ENCODE measurements at places on chromosomes 5 and 9.

- DNase-seq: no peak
Measured at GRCh38 chr5:146799671-146800070, 78.9 kb downstream of the PPP2R2B start.

DNA sequence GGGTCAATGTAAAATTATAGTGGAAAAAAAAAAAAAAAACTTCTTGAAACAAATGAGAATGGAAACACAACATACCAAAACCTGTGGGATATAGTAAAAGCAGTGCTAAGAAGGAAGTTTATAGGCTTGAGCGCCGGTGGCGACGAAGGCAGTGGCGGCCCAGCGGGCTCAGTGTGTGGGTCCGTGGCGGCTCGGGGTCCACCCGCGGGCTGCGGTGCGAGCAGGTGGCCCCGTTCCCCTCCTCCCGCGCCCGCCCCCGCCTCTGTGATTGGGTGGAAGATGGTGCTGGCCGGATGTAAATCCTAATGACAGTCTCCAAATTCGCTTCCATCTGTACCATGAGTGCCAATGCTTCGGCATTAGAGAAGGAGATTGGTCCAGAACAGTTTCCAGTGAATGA lies 57.5 kb upstream of the TLX3 start:
- DNase-seq: no peak

DNA sequence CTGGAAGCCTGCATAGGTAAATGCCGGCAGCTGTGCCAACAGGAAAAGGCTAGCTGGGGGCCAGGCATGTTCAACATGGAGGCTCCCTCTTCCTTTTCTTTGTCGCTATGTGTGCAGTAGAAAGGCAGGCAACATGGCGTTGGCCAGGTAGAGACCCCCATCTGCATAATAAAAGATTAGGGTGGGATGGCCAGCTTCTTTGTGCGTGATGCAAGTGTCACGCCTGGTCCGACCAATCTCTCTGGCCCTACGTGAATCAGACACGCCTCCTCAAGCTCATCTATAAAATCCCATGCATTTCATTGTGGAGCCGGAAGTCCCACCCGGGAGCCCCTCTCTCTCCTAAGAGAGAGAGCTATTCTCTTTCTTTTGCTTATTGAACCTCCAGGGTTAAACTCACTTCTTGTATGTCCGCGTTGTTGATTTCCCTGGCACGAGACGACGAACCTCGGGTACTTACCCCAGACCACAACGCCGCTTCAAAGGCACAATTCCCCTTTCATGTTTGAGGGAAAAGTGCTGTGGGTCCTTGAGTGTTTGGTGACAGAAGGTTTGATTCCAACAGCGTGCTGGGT lies 25.0 kb upstream of the C5orf47 start:
- DNase-seq: peak; percentile 28

- no peak for DNase-seq
Measured at GRCh38 chr9:136956604-136957003, 4.5 kb downstream of the LCN12 start.

DNA sequence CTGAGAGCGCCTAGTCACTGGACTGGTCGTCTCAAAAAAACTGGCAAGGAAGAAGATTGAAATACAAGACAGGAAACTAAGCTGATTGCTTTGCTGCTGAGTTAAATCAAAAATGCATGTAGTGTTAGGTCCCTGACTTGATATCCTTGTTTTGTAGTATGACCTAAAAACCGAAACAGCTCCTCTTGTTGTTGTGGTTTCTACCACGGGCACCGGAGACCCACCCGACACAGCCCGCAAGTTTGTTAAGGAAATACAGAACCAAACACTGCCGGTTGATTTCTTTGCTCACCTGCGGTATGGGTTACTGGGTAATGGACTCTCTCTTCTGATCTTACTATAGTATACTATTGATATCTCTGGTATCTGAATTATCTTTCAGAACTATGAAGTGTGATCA lies 4.3 kb downstream of the MTRR start:
- no peak for DNase-seq

- peak; percentile 30 for DNase-seq
Measured at GRCh38 chr9:135478829-135479468, 633 bp upstream of the PPP1R26 start.

DNA sequence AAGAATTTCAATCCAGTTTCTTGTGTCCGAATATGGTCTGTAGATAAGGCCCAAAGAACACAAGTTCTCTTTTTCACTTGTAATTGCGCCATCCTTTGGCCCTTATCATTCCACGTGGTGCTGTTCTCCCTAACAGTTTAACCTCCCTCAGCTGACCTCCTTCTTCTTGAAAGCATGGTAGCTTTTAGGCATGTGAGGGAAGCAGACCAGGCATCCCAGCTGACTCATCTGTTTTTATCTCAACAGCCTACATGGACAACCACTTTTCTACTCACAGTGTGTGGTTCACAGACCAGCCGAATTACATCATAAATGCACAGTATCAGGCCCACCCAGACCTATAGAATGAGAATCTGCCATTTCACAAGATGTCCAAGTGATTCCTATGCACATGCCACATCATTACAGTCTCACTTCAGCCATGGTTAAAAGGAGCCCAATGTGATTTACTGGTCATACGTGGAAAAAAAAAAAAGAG lies 26.9 kb upstream of the PLIN2 start:
- no peak for DNase-seq

- no peak for DNase-seq
Measured at GRCh38 chr5:10581867-10582511, 18.1 kb downstream of the ANKRD33B start.

DNA sequence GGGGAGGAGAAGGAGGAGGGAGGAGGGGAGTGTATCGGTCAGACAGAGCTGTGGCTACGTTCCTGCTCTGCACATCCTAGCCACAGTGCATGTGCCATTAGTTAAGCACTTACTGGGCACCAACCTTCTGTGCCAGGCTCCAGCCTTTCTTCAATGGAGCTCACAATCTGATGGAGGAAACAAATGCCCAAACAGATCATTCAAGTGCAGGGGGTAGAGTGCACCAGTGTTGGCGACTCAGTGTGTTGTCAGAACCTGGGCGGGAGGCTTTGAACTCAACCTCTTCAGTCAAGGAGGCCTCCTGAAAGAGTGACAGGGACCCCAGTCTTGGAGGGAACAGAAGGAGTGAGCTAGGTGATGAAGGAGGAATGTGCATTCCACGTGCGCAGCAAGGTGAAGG lies 51.9 kb upstream of the SHB start:
- DNase-seq: no peak

- DNase-seq: no peak
Measured at GRCh38 chr5:32004404-32004803, 169.7 kb downstream of the GOLPH3 start.

- no peak for DNase-seq
Measured at GRCh38 chr5:1182633-1183423, 18.6 kb upstream of the SLC6A19 start.

GRCh38 chr5:135589152-135589551 lies 10.4 kb upstream of the CXCL14 start:
- DNase-seq: no peak

DNA sequence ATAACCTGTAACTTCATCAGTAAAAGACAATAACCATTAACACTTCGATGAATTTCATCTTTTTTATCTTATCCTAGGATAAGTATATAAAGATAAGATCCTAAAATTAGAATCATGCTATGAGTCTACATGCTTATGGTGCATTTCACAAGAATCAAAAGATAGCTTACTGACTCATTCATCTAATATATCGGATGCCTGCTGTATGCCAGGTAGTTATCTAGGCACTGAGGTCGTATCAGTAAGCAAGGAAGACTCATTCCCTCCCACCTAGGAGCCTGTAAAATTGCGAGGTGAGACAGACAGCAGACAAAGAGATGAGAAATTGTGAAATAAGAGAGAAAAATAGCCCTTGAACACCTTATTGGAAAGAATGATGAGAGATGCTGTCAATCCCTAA lies 240.6 kb upstream of the ADAMTSL1 start:
- DNase-seq: no peak

- no peak for DNase-seq
Measured at GRCh38 chr5:177523711-177524538, 7.2 kb upstream of the DDX41 start.

DNA sequence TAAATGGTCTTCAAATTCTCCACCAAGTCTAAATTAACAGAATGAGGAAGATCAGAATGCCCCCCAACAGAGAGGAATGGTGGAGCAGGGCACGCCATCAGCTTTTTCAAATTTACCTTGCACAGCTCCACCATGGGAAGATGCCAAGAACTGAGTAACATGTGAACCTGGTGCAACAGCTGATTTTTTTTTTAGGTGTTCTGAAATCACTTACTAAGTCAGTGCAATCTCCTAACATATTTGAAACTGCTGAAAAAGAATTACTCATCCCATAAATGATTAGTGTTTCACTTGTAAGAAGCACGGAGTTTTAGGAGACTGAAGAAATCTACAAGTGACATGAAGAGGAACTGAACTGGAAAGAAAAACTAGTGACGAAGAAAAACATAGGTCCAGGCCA lies 5.1 kb downstream of the TMEM245 start:
- no peak for DNase-seq

DNA sequence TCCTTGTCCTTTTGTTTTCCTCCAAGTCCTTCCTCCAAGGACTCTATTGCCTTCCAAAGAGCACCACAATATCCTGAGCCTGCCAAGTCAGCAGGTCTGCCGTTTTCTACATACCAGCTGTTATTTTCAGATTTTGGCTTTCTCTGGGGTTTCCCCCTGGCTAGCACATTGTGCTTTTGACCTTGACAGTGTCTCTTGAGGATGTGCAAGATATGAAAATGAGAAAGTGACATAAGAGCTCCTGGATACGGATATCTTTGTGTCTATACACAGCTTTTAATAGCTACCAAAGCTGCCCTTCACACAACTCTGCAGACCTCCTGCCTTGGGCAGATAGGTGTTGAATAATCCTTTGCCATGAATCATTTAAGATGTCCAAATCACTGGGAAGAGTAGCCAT lies 67.0 kb downstream of the HAPLN1 start:
- no peak for DNase-seq

GRCh38 chr5:89342106-89342876 lies 459.3 kb upstream of the MEF2C start:
- no peak for DNase-seq

- no peak for DNase-seq
Measured at GRCh38 chr9:122322553-122322952, 48.3 kb upstream of the PTGS1 start.

DNA sequence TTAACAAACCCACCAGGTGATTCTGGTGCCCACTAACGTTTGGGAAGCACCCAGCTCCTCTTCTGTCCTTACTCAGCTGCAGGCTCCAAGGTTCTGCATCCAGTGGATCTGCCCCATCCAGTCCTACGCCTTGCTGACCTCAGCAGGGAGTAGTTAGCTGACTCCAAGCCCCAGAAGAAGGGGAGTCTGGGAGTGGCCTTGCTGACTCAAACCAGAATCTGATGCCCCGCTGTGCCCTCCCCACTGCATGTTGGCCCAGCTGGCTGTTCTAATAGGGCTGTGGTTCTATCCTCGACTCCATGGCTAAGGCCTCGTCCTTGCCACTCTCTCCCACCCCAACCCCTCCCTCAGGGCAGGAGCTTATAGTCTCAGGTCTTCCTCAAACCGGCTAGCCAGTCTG lies 136.3 kb downstream of the TTLL11 start:
- DNase-seq: no peak

GRCh38 chr5:115170134-115170928 lies 623 bp upstream of the TRIM36 start:
- peak; percentile 45 for DNase-seq

DNA sequence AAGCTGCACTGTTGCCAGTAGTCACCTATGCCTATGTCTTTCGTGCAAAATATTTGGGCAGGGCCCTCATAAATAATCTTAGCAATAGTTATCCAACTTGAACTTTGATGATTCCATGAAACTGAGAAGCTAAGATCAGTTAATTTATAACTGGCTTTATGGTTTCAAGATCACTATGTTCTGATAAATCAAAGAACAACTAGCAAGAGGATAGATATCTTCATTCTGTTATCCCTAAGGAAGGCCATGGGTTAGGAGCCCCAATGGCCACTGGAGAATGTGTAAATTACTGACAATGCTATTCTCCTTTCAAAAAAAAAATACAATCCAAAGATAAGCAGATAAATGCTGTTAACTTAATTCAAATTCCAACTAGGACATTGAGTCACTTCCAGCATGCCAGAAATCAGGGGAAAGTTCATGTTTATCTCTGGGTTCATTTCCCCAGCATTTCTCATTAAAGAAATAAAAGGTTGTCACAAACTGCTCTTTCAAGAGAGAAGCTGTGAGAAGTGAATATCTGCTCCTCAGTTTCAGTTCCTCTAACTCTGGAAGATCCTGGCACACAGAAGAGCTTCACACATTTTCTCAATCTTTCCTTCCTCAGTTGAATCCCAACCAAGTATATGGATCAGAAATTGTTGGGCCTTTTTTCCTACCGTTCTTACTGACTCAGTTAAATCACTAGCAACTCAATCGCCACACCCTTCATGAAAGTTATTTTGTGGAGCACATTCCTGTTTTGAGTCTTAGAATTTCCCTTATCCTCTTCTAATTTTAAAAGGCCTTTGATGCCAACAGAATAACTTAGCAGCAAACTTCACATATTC lies 59.6 kb upstream of the SLC1A1 start:
- DNase-seq: no peak

GRCh38 chr9:129138476-129139232 lies 27.4 kb downstream of the PTPA start:
- DNase-seq: no peak

DNA sequence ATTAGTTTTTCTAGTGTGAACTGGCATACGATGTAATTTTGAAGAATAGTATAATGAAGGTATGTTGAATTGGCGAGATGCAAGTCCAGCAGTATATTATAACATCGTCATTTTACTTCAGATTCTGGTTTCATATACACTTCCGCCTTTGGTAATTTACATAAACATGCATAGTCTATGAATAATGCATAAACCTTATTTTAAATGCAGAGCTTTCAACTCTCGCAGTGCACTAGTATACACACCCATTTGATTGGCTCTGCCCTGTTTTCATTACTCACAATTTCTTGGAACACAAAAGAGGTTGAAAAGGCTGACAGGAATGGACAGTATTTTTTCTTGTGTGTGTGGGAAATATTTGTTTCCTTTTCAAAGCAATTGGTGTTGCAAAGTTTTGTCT lies 128.9 kb upstream of the CCNH start:
- DNase-seq: no peak

DNA sequence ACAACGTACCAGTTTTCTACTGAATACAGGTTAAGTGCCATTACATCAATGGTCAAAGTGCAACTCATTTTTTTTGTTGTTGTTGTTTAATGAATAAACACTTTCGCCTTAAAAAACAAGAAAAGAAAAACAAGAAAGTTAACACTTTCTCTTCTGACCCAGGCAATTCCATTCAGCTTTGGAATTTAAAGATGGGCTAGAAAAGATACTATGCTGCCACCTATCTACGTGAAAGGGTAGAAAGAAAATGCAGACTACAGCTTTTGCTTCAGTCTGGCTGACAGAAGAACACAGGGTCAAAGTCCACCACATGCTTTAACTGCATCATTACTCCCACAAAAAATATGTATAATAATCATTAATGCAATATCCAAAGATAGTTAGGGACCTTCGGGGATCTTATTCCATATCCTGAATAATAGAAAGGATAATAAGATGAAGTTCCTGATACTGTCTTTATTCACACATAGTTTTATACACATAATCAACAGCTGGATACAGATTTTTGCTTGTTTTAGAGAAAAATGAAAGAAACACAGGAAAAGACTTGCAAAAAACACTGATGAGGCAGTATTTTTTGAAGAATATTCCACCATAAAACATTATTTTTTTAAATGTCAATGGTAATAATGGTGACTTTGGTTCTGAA lies 40.4 kb downstream of the ZDHHC21 start:
- no peak for DNase-seq
